ENCODE measurements at places on chromosomes 2 and 18.
A peak's percentile ranks its signal among the peaks of the same experiment; 100 is the strongest.

GRCh38 chr2:32750880-32751279 lies 123.0 kb downstream of the TTC27 start:
- DNase-seq = no peak

GRCh38 chr2:132605236-132606180 lies 64.5 kb downstream of the LYPD1 start:
- no peak for DNase-seq

- no peak for DNase-seq
Observed at GRCh38 chr2:29879456-29879855, 41.9 kb downstream of the ALK start.

- DNase-seq = no peak
Observed at GRCh38 chr2:26982102-26982742, 11.8 kb downstream of the MAPRE3 start.

DNA sequence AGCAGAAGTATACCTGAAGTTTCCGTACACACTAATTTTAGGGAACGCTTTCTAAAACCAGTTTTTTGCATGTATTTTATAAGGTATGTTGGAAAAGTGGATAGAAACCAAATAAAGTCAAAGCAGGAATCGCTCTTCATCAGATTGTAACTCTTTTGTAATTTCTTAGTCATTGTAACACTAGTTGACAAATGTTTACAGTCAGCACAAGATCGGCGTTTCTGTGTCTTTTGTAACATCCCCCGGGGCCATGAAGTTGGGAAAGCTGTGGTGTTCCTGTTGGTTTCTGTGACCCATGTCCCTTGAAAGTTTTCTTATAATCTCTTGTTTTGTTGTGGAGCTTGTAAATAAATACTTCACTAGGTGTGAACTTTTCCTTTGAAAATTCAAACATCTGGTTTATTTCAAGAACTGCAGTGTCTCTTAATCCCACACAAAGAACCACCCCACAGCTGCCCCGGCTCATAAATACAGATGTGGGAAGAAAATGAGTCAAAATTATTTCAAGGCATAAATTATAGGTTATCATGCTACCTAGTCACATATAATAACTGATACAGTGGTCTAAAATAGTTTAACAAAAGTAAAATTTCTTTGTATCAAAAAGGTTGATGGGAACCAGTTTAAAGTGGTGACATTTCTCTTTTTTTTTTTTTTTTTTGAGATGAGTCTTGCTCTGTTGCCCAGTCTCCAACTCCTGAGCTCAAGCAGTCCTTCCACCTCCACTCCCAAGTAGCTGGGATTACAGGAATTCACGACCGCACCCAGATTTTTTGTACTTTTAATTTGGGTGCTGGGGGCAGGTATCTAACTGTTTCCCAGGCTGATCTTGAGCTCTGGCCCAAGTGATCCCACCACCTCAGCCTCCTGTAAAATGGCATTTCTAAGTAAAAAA lies 751 bp upstream of the NMI start:
- DNase-seq = no peak

- no peak for DNase-seq
Observed at GRCh38 chr2:212938144-212938793, 213.1 kb downstream of the IKZF2 start.

- DNase-seq = no peak
Observed at GRCh38 chr2:212337036-212337435, 201.6 kb downstream of the ERBB4 start.

- no peak for DNase-seq
Observed at GRCh38 chr2:21412944-21413443, 289.2 kb downstream of the TDRD15 start.

- no peak for DNase-seq
Observed at GRCh38 chr2:44680983-44681531, 260.4 kb upstream of the SIX3 start.

- DNase-seq = no peak
Observed at GRCh38 chr2:155442088-155442487, 743.6 kb downstream of the KCNJ3 start.

- DNase-seq = no peak
Observed at GRCh38 chr2:46803911-46804670, 111.5 kb downstream of the MCFD2 start.

GRCh38 chr2:126837966-126838715 lies 60.5 kb upstream of the TEX51 start:
- DNase-seq = no peak

- no peak for DNase-seq
Observed at GRCh38 chr2:16037808-16038457, 97.6 kb downstream of the MYCN start.

DNA sequence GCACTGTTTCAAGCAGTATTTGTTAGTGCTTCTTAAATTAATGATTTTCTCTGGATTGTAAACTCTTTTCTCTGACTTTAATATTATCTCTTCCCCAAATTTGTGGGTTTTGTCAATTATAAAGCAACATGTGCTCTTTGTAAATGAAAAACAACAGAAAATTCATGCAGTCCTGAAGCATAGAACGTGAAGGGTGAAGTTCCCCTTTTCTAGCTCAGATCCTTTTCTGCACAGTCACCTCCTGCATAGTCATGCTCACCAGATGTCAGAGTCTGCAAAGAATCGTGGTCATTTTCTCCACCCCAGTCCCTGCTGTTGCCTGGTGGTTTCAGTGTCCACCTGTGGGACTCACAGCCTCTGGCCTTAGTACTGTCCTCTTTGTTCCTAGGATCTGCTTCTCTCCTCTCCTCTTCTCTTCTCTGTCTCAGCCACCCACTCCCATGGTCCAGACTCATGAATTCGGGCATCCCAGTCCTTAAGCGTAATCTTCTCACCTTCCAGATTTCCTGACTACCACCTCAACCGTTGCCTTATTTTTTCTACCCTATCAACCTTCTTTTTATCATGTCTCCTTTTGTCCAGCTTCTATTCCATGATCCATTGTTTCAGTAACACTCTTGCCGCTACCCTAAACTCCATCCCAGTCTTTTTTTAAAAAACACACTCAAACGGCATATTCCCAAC lies 229.1 kb downstream of the RTP5 start:
- DNase-seq = no peak

- DNase-seq = no peak
Observed at GRCh38 chr2:132589111-132589830, 80.7 kb downstream of the LYPD1 start.

DNA sequence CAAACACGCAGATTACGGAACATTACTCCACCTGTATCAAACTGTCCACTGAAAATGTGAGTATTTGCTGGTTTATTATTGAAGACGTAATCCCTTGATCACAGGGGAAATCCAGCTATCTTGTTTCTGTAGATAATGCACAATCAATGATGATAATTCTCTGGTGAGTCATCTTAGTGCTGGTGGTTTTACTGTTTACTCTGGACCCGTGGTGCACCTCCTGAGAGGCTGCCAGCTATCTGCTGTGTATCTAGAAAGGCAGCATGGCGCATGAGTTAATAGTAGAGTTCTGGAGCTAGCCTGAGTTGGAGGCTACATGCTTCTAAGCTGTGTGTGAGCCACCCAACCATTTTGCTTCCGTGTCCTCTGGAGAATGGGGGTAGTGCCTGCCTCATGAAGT lies 6.5 kb downstream of the NCAPH start:
- no peak for DNase-seq

- no peak for DNase-seq
Observed at GRCh38 chr2:164839914-164840457, 1.6 kb downstream of the COBLL1 start.

GRCh38 chr2:69601179-69601612 lies 42.3 kb downstream of the AAK1 start:
- DNase-seq = no peak

GRCh38 chr18:12093520-12094257 lies at the start of gene ANKRD62:
TSS of gene ANKRD62 (plus strand) at chr18:12093843. CDS start at chr18:12094018, 175 bp downstream.
- DNase-seq = no peak

- no peak for DNase-seq
Observed at GRCh38 chr2:64065516-64065915, 46.3 kb upstream of the VPS54 start.

- DNase-seq = no peak
Observed at GRCh38 chr2:119650206-119650605, 28.8 kb upstream of the TMEM177 start.

DNA sequence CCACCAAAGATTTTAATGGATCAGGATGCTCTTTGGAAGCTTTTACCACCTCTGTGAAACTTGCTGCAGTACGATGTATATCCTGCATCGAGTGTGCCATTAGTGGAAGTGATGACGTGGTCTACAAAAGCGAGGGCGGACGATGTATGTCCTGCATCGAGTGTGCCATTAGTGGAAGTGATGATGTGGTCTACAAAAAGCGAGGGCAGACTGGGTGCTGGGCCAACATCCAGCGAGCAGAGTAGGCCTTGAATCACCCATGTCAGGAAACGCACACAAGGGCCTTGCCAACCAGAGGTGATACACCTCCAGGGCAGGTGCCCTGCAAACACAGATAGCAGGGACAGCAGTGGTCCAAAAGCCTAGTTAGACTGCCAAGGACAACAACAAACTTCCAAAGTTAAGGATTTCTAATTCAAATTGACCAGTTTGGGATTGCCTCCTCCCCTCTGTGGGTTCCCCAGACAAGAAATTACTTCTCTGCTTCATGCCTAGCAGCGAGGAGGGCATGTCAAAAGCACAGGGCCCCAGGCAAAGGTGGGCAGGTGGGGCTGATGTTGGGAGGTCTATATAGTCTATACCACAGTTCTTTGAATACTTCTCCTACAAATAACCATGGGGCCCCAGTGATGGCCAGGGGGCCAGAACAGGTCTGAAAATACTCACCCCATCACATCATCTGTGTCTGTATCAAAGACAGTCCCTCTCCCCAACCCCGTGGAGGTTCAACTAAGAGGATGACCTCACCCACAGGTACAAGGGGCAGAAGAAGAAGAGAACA lies 70.2 kb downstream of the ADD2 start:
- no peak for DNase-seq

GRCh38 chr2:1769703-1770422 lies 25.5 kb upstream of the PXDN start:
- DNase-seq = peak; percentile 50

DNA sequence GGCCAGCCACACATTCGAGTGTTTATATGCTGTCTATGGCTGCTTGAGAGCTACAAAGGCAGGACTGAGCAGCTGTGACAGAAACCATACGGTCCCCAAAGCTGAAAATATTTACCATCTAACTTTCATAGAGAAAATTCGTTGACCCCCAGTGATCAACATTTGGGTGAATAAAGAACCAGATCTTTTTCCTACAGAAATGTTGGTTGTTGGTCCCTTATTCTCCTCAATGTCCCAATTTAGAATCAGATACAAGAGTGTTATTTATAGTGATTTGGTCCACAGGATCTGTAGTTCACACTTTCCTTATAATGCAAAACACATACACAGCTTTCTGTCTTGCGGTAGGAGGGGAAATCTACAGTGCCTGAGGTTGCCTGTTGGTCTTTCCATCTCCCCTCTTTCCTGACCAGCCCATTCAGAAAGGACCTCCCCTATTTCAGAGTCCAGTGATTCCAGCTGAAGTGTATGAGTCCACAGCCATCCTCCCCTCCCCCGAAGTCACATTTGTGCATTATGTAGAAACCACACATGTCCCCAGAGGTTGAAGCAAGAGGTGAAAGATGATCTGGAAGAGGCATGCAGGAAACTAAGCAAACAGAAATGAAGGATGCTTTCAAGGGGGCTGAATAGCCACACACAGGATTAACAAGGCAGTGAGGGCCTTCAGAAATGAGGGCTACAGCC lies 61.9 kb downstream of the SPRED2 start:
- DNase-seq = no peak

DNA sequence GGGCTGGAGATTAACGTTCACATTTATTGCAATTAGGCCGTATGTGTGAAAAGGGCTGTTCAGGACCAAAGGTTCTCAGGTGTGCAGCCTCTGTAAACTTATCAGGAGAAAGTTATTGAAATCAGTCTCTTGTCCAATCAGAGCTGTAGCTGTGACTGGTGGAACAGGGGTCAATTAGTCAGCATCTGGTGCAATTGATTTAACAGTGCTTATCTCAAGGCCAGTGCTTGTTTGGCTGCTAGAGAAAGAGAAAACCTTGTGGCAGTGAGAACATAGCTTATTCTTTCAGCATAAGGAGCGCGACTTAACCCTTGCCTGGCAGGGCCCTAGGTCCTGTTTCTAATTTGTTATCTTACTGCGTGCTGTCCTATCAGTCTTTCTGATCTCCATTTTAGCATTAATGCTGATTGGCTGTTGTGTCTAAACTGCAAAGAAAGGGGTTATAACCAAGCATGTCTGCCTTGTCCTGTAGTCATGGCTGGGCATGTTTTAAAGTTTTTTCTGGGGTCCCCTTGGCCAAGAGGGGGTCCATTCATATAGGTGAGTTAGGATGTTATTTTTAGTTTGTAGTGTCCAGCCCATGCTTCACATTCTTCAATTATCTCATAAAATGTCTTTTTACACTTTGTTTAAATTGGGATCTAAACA lies 66.4 kb downstream of the CYB5A start:
- no peak for DNase-seq

DNA sequence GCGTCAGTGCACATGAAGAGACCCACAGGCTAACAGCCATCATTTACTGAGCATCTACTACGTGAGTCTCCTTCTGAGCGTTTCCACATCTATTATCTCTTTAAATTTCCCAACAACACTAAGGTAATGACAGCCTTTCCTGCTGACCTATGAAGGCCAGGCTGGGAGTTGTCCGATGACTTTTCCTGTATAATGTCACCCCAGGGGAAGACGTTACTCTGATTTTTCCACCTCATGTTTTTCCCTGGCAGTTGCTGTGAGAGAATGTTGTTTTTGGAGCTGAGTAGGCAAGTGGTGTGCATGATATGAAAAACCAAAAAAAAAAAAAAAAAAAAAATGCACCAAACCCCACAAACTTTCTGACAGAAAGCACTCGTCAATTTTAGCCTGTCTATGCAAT lies 207.6 kb downstream of the SLC8A1 start:
- no peak for DNase-seq

DNA sequence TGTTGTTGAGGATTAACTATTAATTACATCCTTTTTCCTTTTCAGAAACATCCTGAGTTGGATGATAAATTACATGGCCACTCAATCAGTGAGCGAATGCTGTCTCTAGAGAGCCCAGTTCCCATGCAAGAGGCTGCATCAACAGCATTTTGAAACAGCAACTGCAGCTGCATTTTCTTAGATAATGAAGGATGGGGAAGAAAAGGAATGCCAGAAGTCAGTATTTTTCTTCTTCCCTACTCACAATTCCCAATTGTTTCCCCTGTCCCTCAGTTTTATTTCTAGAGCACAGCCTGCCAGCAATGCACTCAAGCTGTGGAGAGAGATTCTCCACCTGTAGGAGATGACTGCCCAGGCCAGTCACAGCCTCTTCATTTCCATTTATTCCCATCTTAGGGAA lies 6.9 kb downstream of the SCN7A start:
- DNase-seq = no peak
